COLO829 (cell line): ENCODE measurements at places on chromosomes 4 and X.
A peak's percentile ranks its signal among the peaks of the same experiment; 100 is the strongest.

DNA sequence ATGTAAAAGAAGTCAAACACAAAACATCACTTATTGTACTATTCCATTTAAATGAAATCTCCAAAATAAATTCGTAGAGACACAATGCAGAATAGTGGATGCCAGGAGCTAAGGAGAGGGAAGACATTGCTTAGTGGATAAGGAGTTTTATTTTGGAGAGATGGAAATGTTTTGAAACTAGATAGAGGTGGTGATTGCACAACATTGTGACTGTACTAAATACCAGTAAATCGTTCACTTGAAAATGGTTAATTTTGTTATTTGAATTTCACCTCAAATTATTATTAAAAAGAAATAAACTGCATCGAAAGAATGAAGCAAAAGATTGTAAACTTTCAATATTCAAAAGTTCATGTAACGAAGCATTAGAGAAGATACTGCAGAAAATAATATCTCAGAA lies 9.7 kb upstream of the ACSL4 start:
- no peak for DNase-seq

- peak; percentile 66 for DNase-seq
These were observed 92.7 kb downstream of the SH3KBP1 start for GRCh38 chrX:19794690-19795089.

DNA sequence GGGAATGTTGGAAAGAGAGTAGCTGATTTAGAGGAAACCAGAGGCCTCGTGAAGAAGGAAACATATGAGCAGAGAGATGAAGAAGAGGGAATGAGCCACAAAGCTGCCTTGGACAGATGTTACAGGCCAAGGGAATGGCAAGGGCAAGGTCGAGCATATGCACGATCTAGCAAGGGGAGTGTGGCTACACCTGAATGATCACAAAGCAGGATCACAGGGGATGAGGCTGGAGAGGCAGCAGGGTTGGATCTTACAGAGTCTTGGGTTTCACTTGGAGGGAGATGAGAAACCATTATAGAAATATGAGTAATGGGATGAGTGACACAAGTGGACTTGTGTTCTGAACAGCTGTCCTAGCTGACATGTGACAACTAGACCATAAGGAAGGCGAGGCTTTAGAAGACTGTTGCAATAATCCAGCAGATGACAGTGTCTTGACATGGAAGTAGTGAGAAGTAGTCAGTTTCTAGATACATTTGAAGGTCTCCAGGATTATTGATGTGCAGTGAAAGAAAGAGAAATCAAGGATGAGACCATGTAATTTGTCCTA lies 58.7 kb downstream of the RASGEF1B start:
- DNase-seq = no peak

GRCh38 chr4:153084224-153084979 lies 119.8 kb upstream of the TRIM2 start:
- no peak for DNase-seq

DNA sequence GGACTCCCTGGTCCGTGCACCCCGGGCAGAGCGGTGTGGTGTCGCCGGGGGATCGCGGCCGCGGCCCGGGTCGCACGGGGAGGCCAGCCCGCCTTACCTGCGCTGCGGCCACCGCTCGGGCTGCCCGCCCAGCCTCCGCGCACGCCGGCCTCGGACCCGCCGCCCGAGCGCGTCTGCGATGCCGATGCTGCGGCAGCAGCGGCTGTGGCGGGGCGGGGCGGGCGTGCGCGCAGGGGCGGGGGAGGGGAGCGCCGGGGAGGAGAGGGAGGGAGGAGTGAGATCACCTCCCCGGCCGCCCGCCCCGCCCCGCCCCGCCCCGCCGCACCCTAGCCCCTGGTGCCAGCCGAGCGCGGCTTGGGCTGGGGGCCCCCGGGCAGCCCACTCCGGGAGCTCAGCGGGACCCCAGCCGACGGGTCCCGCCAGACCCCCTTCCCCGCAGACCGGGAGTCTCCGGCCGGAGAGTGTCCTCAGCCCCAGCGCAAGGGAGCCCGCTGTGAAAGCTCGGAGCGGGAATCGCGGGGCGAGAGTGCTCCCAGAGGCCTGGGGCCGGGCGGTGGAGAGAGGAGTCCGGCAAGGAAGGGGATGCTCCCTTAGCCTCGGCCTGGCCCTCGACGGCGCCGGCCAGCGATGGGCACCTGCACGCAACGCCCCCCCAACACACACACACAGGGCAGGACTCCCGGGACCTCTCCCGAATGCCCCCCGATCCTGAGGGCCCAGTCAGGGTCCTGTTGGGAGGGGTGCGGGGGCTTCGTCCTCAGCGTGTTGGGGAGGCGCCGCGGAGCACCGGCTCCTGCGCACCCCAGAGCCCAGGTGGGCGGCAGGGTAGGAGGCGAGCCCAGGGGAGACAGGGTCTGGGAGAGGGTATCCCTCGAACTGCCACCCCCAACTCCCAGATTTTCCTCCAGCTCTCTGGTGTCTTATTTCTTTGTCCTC lies at the start of gene L1CAM:
TSS of gene L1CAM (minus strand) at position 206 of the 936 bp plus-strand sequence. CDS start 10,337 bp downstream, outside the sequence.
- no peak for DNase-seq

- no peak for DNase-seq
These were observed 200.2 kb downstream of the CLCN4 start for GRCh38 chrX:10356979-10357378.

- DNase-seq = no peak
These were observed 10.2 kb downstream of the GASK1B start for GRCh38 chr4:158162631-158163030.

GRCh38 chr4:7828011-7828720 lies 111.5 kb downstream of the AFAP1 start:
- peak; percentile 76 for DNase-seq

DNA sequence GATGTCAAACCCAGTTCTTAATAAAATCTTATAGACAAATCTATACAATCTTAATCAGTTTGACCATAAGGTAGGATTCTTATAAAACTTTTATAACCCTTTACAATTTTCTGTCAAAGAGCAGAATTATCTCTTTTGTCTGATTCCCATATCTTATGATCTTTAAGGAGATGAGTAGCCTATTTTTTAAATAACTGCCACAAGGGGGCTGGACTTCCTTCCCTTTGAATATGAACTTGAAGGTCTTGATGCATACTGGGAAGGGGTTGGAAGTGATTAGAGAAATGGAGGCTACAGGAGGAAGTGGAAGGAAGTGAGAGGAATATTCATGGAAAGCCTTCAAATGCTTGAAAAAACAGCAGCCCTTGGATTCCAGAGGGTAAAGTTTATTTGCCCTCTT lies 111.1 kb downstream of the APOOL start:
- DNase-seq = no peak

DNA sequence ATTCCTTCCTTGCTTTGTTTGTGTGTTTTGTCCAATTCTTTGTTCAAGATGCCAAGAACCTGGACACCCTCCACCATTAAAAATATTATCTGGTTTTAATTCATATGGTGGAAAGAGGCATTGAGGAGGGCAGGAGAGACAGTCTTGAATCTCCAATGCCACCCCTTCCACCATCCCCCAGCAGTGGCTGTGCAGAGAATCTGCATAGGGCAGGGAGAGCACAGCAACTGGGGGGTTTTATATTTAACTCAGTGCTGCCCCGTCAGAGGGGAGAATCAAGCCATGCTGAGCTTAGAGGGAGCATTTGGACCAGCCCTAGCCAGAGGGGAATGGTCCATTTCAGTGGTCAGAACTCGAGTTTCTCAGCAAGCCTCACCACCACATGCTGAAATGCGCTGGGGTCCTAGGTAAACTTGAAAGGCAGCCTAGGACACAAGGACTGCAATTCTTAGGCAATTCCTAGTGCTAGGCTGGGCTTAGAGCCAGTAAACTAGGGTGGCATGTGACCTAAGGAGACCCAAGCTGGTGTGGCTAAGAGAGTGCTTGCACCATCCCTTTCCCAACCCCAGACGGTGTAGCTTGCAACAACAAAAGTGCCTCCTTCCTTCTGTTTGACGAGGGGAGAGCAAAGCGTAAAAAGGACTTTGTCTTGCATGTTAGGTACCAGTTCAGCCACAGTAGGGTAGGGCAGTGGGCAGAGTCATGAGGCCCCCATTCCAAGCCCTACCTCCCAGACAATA lies 34.2 kb downstream of the CCDC158 start:
- DNase-seq = no peak

DNA sequence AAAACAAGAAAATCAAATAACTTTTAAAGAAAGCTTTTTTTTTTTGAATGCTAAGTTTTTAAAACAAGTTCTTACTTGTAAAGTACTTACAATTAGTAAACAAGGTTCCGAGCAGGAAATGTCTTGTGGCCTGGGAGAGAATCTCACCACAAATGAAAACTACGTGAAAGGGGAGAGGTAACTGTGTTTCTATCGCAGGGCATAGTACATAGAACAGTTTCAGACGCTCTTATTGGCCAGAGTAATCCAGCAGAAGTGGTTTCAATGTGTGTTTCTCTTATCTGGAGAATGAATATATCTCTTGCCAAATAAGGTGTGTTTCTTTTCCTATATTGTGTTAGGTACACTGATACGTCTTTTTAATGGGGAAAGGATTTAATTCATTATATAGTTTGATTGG lies at the start of gene PLAC8:
TSS of gene PLAC8 (minus strand) at position 154 of the 400 bp plus-strand sequence. CDS start 6,808 bp downstream, outside the sequence.
- no peak for DNase-seq

- no peak for DNase-seq
These were observed 4.5 kb downstream of the SMIM9 start for GRCh38 chrX:154829926-154830442.

- no peak for DNase-seq
These were observed 1.1 kb upstream of the SPARCL1 start for GRCh38 chr4:87530229-87530628.

- peak; percentile 8 for DNase-seq
These were observed 403.6 kb upstream of the ANXA10 start for GRCh38 chr4:167688660-167689142.

- DNase-seq = no peak
These were observed 67.4 kb downstream of the DNAAF6 start for GRCh38 chrX:107273795-107274194.

DNA sequence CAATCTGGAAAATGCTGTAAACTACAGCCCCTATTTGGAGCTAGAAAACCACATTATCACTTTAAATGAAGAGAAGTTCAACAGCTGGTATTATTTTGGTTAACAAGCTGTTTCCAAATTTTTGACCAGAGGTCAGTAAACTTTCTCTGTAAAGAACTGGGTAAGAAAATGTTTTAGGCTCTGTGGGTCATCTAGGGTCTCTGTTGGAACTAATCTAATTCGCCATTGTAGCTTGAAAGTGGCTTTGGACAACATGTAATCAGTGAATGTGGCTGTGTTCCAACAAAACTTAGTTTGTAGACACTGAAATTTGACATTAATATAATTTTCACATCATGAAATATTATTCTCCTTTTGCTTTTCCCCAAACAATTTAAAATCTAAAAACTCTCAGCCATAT lies 25.8 kb upstream of the RNF150 start:
- no peak for DNase-seq
